Bladder microvascular endothelial cell (primary cell): ENCODE measurements at places on chromosomes 7 and 10. TPM values are rescaled to one million over a fixed set of nuclear protein-coding genes. Genes with fewer than 3 reads are reported as not detected.

The FAM180A gene
- 0.06 and 0.16 TPM in 2 replicates for total RNA-seq

The ASB15 gene
- total RNA-seq, result not detected in 2 replicates

The SEC24C gene
- total RNA-seq, result 46.6 and 115 TPM in 2 replicates

The SPOCK2 gene
- total RNA-seq, result 0.32 and 1.0 TPM in 2 replicates

The LBX1 gene
- total RNA-seq, result not detected in 2 replicates

The AMPH gene
- 0.50 TPM in 1 of 2 replicates, not detected in the other for total RNA-seq

The PLCE1 gene
- total RNA-seq, result 0.16 and 9.3 TPM in 2 replicates
